Activated naive CD4-positive, alpha-beta T cell treated with anti-CD3 and anti-CD28 coated beads for 36 hours (primary cell): ENCODE measurements at places on chromosomes 13 and 19. TPM values are rescaled to one million over a fixed set of nuclear protein-coding genes. Genes with fewer than 3 reads are reported as not detected.

Gene VAV1
- 103 TPM for total RNA-seq

DNA sequence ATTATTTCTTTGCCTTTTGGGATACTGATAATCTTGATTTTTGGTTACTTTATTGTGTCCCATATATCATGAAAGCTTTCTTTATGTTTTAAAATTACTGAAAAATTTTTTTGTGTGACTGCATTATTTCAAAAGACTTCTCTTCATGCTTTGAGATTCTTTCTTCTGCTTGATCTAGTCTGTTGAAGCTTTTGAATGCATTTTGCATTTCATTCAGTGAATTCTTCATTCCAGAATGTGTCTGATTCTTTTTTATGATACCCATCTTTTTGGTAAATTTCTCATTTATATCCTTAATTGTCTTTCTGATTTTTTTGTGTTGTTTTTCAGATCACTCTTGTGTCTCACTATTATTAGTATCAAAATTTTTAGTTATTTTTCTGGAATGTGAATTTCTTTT lies 210.1 kb downstream of the GGACT start:
- DNase-seq = no peak

Gene TEAD2
- 0.20 TPM for total RNA-seq

Gene ZNF229
- total RNA-seq = 0.79 TPM

Gene SERPINE3
- not detected for total RNA-seq

Gene ZNF534
- total RNA-seq = not detected

Gene ZNF615
- total RNA-seq = 7.9 TPM

DNA sequence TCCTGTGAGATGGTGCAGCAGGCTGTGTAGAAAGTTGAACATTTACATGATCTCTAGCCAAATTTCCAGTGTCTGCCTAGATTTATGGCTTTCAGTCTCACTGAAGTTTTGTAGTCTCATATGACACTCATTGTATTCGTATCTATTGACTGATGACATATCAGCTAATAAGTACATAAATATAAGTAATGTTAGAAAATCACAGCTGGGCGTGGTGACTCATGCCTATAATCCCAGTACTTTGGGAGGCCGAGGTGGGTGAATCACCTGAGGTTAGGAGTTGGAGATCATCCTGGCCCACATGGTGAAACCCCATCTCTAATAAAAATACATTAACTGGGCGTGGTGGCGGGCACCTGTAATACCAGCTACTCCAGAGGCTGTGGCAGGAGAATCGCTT lies 54.7 kb upstream of the HTR2A start:
- no peak for DNase-seq

DNA sequence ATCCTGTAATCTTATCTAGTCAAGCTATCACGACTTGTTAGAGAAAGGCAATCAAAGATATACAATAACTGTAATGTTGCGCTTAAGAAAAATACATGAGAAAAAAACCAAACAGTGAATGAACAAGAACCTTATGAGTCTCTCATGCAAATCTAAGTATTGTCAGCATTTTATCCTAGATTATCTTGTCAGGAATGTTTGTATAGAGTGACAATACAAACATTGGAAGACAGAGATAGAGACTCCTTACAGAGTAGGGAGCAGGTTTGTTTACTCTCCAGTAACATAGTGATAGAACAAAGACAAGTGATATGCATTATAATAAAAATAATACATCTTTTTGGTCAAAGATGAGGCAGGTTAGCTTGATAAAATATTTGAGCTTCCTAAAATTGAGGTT lies 444.8 kb downstream of the SLITRK5 start:
- no peak for DNase-seq

Gene CRB3
- total RNA-seq = 1.2 TPM

DNA sequence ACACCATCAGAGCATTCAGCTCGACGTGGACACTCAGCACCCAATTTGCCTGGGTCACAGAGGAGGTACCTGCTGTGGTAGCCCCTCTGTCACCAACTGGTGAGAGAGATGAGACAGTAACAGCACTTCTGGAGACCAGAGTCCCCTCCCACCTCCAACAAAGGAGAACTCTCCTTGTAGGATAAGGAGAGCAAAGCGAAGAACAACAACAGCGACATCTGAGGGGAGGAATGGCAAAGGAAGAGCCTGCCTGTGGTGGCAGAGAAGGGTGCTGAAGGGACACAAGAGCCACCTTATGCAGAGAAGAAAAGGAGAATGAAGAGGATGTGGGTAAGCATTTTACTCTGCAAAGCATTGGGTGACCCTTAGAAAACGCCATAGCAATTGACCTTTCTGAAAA lies 167.8 kb downstream of the ABCC4 start:
- DNase-seq = no peak

- DNase-seq = no peak
Measured at GRCh38 chr13:58376775-58377174, 745.2 kb downstream of the PCDH17 start.

DNA sequence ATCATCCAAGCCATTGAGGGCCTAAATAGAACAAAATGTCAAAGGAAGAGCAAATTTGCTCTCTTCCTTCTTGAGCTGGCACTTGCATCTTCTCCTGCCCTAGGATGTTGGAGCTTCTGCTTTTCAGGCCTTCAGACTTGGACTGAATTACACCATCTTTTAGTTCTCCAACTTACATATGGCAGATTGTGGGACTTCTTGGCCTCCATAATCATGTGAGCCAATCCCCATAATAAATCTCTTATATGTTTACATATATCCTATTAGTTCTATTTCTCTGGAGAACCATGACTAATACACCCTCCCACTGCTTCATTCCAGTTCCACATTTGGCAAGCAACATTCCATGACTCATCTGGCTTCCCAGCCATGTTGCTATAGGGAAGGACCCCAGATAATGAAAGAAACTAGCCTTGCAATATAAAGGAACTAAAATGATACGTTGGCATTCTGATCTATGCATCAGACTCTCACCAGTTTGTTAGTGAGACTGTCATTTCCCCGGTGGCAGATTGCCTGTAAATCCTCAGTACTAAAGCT lies 11.0 kb upstream of the ACOD1 start:
- no peak for DNase-seq

GRCh38 chr13:113559061-113559460 lies 25.5 kb upstream of the TFDP1 start:
- DNase-seq = no peak

Gene NOSIP
- total RNA-seq = 76.4 TPM

Gene SLC39A3
- total RNA-seq = 23.2 TPM

GRCh38 chr13:84082462-84082861 lies 200.2 kb upstream of the SLITRK1 start:
- no peak for DNase-seq

DNA sequence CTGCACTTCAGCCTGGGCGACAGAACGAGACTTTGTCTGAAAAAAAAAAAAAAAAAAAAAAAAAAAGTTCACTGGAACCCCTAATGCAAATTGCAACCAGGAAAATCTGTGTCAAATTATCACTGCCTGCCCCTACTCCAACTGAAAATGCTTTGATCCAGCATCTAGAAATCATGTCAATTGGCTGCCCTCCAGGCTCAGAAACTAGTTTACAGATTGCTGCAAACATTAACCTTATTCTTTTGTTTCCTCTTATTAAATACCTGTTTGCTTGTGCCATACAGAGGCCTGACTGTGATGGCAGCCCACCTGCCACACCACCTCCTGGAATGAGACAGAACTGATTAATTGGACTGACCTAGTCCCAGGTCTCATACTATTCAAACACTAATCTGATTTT lies 18.6 kb upstream of the AKT2 start:
- no peak for DNase-seq

Gene MISP
- not detected for total RNA-seq

DNA sequence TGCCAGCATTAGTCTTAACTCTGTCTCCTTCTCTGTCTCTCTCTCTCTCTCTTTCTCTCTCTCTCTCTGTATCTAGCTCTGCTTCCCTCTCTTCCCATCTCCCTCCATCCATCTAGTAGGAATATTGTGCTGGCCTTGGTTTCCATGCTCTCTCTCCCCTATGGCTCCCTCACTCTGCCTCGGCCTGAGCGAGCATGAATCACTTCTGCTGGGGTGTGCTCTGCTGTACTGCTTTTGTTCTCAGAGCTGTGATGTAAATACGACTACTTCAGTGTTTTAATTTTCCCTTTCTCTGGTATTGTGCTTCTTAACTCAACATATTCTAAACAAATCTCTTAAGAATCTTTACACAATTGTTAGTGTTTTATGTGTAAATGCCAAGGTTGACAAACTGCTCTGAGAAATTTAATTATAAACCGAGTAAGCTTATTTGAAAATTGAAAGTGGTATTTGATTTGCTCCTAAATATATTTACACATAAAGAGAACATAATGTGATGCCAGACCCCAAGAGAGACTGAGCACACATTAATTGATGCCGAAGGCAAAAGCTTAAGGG lies 211.5 kb upstream of the KL start:
- DNase-seq = no peak

Gene CRX
- total RNA-seq = not detected

DNA sequence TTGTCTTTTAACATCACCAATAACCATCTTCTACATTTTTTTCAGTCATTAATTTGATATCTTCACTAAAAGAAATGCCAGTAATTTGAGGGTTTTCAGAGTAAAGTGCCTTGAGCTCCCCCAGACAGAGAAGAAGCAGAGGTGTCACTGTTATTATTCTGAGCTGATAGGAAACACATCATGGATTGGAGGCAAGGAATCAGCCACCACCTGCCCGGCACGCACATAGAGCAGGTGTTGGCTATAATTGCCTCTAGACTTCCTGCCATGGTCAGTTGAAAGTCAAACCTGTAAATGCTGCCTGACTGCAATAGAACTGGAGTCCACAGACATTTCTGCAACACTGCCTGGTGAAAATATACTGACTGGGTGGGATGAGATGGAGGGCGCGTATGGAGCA lies 776.6 kb downstream of the UQCRFS1 start:
- no peak for DNase-seq

Gene KIR3DL1
- total RNA-seq = not detected

DNA sequence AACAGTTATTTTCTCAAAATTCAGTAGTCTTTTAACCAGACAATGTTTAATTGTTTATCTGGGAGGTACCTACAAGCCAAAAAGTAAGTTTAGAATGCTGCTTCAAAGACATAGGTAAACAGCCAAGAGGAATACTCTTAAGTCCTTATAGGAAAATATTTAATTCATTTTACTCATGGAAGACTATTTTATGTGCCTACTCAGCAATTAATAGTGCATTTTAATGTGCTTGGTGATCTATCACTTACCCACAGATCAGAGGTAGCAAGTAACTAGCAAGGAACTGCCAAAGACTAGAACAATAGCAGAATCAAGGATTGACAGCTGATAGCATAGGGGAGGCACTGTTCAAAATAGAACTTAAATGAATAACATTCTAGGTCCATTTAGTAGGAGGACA lies 60.4 kb downstream of the DNAJC15 start:
- DNase-seq = no peak

DNA sequence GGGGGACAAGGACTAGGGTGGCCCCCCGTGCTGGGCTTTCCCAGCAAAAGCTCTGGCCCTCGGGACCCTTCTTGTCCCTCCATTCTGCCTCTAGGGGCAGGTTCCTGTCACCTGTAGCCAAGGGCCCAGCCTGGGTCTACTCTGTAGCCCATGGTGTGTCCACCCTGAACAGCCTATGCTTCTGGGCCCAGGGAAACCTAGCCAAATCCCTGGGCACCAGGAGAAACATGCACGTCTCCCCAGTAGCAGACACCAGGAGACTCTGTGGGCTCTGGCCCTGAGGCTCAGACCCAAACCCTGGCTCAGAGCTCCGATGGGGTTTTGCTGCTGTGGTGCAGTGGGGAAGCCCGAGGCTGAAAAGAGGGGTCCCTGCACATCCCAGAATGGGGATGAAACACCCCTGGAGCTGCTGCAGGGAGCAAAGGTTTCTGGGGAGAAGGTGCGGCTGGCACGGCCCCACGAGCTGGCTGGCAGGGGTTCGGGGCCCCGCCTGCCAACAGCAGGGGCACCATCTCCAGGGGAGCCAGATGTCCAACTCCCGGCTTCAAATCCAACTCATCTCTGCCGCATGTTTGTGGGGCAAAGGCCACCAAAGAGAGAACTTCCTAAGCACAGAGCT lies 18.2 kb downstream of the CEBPG start:
- DNase-seq = no peak

Gene CFAP97D2
- total RNA-seq = 0.17 TPM

DNA sequence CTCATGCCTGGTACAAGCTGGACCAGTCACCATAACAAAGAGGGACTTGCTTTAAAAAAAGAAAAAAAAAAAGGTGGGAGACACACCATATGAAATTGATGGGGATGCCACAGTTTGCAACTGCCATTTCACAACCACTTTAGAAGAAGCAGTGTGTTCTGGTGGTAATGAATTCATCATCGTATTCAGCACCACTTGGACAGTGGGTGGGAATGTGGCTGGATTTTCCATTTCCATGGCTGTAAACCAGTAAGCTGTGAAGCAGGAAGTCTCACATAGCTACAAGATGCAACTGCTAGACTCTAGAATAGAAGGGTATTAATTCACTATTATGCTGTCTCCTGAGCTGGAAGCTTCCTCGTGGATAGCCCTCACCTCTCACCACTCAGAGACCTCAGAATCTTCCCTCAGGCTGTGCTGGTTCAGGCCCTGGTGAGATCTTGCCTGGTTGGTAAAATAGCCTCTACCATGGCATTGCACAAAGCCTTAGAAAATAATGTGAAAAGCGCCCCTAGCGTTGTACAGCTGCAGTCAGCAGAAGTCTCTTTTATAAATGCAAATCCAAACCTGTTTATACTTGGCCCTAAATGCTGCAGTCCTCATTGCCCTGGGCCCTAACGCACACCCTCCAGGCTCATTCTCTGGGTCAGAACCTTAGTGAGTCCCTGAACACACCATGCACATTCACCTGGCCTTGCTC lies 150.7 kb downstream of the KCTD15 start:
- no peak for DNase-seq

Gene UBE2S
- 307 TPM for total RNA-seq

DNA sequence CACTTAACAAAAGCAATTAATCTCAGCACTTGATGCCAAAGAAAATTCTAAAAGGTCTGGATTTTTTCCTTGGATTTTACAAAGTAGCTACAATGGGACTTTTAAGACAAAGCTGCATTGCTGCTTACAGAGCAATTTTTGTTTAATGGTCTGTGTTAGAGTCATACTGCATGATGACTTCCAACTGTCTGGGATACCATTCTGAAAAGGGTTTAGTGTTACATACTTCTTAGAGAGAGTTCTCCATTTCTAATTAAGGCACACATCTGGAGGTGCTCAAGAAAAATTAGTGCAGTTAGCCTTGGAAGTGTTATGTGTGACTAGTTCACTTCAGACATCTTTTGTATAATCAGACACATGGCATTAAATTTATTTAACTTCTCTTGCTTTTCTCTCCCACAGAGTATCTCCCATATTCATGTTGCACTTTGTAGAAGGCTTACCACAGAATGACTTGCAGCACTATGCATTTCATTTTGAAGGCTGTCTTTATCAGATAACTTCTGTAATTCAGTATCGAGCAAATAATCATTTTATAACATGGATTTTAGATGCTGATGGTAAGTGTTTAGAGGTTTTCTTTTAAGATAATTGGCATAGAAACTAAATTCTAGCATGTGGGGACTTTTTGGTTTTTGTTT lies 35.1 kb downstream of the USPL1 start:
- DNase-seq = no peak

DNA sequence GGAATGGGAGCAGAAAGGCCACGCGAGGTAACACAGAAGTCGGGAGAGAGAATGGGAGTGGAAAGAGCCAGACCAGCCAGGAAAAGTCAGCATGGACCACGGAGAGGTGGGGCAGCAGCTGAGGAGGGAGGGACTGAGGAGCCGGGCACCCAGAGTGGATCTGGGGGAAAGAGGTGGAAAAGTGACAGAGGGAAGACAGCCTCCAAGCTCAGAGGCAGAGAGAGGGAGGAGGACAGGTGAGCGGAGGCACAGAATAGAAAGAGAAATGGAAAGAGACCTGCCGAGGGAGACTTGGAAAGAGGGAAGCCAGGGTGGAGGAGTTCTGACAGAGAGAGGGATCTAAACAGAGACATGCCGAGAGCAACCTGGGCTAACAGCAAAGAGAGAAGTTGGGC lies 1.6 kb downstream of the GRIK5 start:
- no peak for DNase-seq
